Lung (tissue), 17 donors: ENCODE measurements at places on chromosomes 13 and 19.

DNA sequence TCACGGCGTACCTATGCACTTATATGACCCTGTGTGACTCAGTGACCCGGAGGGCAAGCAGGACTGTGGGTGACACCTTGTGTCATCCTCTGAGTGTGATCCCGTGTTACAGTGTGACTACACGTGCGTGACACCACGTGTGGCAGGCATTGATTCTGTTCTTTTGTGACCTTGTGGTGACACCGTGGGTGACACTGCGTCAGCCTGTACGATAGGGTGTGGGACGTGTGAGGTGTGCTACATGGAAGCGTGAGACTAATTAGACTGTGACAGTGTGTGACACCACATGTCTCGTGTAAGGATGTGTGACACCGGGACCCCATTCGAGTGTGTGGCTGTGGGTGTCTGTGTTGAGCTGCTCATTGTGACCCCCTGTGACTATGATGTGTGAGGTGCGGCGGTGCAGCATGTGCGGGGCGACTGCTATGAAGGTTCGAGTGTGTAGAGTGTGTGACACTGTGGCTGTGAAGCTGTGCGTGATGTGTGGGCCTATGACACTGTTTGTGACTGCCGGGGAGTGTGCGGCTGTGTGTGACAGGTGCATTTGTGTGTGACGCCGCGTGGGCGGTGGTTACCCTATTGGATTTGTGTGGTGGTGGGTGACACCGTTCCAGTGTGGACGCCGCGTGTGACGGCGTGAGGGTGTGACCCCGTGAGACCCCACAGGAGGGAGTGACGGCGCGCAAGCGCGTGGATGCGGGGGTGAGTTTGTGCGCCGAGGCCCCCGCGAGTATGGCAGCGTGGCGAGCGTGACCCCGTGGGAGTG, 399 bp upstream of the SPTBN4 start:
- DNase-seq, result peak; percentile 33

GRCh38 chr19:14073925-14074838, 1.6 kb downstream of the MISP3 start:
- DNase-seq, result peak; percentile 34

DNA sequence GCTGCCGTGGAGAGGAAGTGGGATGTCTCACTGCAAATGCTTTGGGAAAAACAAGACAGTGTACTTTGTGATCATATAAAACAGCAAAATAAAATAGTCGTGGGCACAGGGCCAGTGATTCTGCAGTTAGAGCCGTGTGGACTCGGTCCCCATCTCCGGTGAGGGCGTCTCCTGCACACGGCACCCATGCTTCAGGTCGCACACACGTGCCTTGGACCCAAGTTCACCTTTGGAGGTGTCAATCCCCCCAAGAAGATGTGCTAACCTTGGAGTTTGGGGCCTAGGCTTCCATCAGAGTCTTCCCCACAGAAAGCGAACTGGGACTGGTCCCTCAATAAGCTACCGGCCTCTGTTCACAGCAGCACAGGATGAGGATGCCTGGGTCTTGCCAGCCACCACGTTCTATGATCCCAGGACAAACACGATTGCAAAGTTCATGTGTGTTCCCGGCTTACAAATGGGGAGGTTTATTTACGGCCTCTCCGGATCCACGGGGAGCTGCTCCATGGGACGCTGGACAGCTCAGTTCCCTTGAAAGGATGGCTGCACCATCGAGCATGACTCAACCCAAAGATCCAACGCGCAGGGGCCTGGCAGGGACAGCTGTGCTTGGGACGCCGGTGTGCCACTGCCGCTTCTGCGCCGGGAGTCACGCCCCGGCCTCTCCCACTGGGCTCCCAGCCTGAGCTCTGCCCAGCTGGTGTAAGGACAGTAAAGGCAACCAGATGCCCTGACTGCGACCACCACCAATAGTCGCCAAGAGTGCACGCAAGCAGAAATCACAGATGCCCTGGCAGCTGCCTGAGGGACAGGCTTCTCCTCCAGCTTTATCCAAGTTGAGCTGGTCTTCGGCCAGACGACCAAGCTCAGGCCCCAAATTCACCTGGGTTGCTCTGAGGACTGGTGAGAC, 8.6 kb downstream of the GAS6 start:
- peak; percentile 10 for DNase-seq

DNA sequence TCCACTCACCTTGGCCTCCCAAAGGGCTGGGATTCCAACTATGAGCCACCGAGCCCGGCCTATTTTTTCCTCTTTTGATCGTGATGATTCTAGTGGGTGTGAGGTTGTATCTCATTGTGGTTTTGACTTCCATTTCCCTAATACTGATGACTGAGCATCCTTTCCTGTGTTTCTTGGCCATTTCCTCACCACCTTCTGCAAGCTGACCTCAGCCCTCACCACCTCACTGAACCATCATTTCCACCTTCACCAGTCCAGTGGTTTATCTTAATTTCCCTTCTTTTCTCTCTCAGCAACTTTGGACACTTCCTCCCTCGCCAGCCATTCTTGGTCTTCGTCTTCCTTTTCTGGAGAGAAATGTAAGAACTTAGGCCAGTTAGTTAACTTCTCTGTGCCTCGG, 13.0 kb upstream of the BICRA start:
- no peak for DNase-seq

DNA sequence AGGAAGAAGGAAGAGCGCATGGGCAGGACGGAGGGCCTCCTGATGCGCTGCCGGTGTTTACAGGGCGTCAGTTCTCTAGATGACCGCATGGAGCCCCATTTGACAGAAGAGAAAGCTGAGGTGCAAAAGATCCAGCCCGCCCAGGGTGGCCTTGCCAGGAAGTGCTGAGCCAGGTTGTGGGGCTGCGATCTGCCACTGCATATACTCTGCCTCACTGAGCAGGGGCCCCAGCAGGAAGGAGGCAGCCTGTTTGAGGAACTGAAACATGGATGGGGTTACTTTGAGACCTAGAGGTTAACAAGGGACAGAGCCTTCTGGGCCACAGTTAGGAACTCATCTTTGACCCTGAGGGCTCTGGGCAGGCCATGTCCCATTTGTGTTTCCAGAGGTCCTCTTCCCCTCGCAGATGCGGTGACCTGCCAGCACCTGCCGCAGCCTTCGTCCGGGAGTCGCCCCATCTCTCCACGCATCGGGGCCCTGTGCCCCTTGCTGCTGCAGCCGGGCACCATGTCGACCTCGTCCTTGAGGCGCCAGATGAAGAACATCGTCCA, 3.2 kb downstream of the EPN1 start:
- DNase-seq, result peak; percentile 10

DNA sequence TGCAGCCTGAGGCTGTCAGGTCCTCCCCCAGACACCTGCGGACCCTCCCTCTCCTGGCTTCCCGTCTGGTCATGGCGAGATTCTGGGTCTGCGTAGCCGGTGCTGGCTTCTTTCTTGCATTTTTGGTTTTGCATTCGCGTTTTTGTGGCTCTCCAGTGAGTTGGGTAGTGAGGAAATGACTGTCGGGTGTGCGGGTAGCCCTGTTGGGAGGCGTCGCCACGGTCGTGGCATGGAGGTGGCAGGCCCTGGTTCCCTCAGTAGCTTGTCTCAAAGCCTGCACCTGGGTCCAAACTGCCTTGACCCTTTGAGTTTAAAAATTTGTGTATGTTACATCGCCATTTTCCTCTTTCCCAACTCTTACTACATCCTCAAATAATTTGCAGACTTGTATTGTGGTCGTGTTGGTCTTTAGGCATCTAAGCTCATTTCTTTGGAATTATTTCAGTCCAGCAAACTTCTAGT, 344 bp downstream of the NHLRC3 start:
- no peak for DNase-seq

DNA sequence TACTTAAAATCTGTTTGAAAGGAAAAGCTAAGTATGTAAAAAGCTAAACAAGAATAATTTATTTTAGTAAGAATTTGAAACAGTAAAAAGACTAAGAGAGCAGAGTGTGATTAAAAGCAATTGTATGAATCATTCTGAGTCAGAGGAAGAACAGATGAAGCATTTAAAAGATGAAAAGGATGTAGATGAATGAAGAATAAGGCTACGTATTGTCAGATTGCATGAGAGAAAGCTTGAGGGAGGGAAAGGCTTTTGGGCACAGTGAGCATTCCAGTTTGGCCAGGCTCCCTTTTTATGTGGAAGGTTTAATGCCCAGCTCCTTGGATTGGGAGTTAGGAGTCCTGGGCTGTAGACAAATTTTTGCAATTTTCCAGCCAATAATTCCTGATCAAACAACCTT, 117.7 kb downstream of the FREM2 start:
- no peak for DNase-seq

DNA sequence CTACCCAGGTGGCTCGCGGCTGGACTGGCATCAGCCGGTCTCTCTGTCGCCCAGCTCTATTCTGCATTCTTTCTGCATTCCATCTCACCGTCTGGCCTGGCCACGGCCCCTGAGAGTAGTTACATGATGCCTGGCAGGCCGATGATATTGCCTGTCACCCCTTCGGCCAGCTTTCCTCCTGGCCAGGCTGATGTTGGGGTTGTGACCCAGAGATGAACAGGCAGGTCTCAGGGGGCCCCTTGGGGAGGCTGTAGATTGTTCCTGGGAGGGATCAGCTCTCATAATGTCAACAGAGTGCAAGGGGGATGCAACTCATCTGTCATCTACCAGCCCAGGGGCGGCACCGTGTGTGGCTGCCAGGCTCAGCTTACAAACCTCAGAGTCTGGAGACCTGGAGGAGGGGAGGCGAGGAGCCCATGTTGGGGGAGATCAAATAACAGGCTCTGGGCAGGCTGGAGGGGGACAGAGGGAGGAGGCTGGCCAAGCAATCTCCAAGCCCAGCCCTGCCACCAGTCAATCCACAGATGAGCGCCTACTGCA, 13.6 kb upstream of the FBXO17 start:
- DNase-seq, result peak; percentile 33

GRCh38 chr19:19034204-19034624, 811 bp downstream of the ARMC6 start:
- DNase-seq, result peak; percentile 27

DNA sequence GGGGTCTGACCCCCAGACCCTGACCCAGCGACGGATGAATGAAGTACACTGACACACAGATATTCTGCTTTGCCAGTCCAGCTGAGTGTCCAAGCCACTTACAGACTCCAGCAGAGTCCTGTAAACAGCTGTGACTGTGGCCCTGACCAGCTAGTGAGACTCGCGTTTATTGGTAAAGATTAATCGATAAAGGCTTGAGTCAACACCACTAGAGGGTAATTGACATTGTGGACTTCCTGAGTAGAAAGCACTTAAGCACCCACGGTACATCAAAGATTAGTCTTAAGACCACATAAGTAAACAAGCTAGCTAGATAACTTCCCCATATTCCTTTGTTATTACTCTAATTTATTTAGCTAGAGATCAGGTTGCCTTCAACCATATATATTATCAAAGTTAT, 146.0 kb downstream of the OXGR1 start:
- DNase-seq, result no peak

DNA sequence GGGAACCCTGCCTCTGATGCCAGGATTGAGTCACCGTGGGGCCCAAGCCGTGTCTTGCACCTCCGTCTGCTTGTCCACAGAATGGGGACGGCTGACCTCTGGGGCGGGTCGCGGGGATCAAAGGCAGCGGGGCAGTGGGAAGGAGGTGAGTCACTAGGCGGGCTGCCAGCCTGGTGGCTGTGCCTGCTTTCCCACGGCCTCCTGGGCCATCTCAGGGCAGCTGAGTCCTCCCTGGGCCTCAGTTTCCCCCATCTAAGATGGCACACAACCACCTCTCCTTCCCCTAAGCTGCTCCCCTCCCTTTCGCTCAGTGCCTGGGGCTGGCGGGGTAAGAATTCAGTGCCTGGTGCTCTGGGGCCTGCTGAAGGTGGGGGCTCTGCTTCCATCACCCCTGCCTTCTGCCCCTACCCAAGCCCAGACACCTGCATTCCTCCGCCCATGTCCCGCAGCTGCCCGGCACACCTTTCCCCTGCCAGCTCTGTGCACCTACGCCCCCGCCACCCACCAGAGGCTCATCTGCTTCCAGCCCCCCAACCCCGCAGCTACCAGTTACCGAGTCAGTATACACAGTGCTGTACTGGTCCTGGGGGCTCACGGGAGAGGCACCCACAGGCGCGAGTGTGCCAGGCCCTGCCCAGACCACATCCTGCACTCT, 3.5 kb downstream of the MKNK2 start:
- DNase-seq, result no peak

- DNase-seq, result peak; percentile 77
Observed at GRCh38 chr13:97125810-97126738, 96.1 kb upstream of the MBNL2 start.

- no peak for DNase-seq
Observed at GRCh38 chr19:7844951-7845350, 14.9 kb downstream of the EVI5L start.

- no peak for DNase-seq
Observed at GRCh38 chr19:5542665-5543064, 25.1 kb downstream of the TINCR start.

DNA sequence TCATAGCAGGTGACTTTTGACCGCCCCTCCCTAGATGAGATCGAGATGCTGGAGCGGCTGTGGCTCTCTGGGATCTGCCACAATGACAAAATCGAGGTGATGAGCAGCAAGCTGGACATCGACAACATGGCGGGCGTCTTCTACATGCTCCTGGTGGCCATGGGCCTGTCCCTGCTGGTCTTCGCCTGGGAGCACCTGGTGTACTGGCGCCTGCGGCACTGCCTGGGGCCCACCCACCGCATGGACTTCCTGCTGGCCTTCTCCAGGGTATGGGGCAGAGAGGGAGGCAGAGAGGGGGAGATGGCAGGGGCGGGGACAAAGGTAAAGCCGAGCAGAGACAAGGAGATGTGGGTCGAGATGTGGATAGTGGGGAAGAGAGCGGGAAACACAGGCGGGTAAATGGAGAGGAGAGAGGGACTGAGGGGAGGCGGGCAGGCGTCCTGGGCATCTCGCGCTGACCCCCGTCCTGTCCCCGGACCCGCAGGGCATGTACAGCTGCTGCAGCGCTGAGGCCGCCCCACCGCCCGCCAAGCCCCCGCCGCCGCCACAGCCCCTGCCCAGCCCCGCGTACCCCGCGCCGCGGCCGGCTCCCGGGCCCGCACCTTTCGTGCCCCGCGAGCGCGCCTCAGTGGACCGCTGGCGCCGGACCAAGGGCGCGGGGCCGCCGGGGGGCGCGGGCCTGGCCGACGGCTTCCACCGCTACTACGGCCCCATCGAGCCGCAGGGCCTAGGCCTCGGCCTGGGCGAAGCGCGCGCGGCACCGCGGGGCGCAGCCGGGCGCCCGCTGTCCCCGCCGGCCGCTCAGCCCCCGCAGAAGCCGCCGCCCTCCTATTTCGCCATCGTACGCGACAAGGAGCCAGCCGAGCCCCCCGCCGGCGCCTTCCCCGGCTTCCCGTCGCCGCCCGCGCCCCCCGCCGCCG, 3.4 kb upstream of the GRWD1 start:
- no peak for DNase-seq

GRCh38 chr13:75610466-75610865, 25.7 kb upstream of the LMO7 start:
- DNase-seq, result no peak

GRCh38 chr13:101323601-101324000, 92.7 kb downstream of the NALCN start:
- DNase-seq, result no peak

GRCh38 chr13:33263976-33264619, 21.5 kb downstream of the STARD13 start:
- no peak for DNase-seq

- DNase-seq, result no peak
Observed at GRCh38 chr19:49951806-49952478, 9.0 kb downstream of the SIGLEC11 start.

GRCh38 chr13:65915195-65915594, 1314.9 kb downstream of the PCDH9 start:
- DNase-seq, result no peak
